ENCODE measurements at places on chromosomes 1 and 21.

GRCh38 chr1:206885341-206886060, 11.7 kb upstream of the IL24 start:
- no peak for DNase-seq

DNA sequence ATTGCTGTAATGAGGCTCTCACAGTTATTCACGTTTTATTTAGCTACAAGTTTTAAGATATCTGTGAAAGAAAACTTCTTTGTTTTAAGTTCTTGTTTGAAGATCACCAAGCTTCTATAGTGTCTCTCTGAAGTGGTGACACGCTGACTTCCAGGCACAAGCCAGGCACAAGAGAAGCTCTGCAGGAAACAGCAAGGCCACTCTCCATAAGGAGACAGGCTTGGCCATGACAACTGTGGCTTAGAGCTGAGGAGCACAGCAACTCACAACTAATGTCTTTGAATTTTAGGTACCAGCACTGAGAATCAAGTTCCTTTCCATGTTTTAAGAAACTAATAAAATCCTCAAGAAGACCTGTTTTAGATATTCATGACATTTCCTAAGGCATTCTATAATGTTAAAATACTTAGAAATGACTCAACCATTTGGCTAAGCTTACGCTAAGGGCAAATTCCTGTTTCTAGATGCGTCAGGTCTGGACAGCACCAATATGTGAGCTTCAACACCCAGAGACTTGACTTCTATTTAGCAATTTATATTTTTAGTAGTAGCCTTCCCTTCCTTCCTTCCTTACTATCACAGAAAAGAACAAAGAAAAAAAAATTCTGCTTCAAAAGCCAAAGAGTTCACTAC, 40.2 kb downstream of the APP start:
- DNase-seq: no peak

DNA sequence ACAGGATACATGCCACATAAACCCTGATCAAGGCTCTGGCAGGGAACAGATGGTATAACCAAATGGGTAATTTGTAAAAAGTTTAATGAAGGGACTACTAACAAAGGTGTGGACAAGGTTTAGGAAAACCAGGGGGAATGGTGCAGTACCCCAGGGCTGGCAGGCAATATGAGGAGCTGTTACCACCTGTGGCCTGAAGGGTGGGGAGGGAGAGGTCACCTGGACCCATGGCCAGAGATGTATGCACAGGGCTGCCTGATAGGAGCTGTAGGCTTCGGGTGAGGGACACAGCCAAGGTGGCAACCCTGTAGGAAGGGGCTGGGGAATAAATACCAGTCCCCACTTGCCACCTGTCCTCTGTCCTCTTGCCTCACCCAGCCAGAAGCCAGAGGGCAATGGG, 51.4 kb upstream of the ID3 start:
- DNase-seq: no peak

DNA sequence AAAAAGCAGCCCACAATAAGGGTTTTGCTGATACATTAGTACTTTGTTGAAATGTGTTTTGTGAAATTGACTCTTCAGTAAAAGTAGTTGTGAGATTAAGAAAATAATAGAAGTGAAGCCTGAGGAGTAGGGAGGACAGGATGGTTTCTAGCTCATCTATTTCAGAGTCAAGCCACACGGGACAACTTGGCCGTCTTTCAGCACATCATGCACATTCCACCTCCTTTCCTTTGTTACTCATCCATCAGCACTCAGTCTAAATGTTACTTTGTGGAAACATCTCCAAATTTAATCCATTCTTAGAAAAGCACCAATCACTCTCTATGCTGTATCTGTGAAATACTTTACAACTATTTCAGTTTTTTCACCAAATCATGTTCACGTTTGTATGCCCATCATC, 223.3 kb downstream of the FGGY start:
- DNase-seq: no peak

DNA sequence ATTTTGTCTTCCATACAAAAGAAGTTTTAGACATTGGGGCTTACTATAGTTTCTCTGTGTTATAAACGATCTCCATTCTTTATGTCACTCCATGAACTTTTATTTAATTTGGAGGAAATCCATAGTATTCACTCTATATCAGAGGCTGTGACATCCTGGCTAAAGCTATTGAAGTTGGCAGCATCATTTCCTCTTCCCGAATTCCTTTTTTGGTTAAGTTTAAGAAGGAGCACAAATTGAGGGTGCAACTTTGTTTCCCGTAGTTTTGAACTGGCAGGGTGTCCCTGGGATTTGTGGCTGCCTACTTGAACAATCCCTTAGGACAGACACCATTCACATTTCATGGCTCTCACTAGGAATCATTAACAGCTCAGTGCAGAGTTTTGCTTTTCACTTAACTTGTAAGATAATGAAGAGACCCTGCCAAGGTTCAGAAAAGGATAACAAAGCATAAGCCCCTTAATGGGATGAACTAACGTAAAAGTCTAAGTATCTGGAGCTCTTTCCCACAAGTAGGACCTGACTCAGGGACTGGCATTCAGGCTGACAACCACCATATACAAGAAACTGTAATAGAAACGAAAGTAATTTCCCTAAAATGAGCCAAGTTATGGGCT, 13.9 kb downstream of the S1PR1 start:
- DNase-seq: no peak

DNA sequence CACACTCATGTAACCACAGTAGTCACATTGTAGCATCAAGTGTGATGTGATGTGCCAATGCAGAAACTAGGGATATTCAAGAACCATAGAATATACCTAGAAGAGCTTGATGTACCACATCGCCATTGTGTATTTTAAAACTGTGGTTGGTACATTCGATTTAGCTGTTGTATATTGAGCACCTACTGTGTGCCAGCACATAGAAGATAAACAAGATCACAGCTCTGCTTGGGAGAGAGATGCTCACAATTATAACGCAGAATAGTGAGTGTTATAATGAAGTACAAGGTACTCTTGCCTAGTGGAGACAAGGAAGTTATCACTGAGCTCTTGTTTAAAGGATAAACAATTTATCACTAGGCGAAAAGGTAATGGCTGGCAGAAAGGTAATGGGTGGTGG, 4.7 kb downstream of the BTF3L4 start:
- no peak for DNase-seq

GRCh38 chr21:17391811-17392340, 121.0 kb upstream of the CXADR start:
- DNase-seq: no peak

- no peak for DNase-seq
These were observed at the start of gene RHBDL2 for GRCh38 chr1:38941527-38942019. Gene RHBDL2 (minus strand): TSS chr1:38941830. CDS start chr1:38919212, 22,618 bp downstream.

DNA sequence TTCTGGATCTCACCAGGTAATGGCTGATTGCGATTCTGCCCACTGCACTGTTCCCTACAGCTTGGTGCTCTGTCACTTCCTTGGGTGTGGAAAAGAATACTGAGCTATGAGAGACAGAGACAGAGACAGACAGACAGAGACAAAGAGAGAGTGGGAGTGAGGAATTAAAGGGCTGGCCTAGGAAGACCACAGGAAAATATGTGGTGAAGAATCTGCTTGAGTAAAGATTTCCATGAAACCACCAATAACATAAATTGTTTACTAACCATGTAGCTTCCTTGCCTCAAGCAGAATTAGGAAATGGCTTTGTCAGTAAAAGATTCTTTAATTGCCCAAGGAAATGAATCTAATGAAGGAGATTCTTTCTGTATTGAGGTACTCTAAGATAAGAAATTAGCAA, 54.4 kb downstream of the MPZL1 start:
- no peak for DNase-seq

GRCh38 chr1:116408803-116409720, 36.0 kb downstream of the ATP1A1 start:
- no peak for DNase-seq

- no peak for DNase-seq
These were observed 126.2 kb downstream of the RASAL2 start for GRCh38 chr1:178220094-178220493.

DNA sequence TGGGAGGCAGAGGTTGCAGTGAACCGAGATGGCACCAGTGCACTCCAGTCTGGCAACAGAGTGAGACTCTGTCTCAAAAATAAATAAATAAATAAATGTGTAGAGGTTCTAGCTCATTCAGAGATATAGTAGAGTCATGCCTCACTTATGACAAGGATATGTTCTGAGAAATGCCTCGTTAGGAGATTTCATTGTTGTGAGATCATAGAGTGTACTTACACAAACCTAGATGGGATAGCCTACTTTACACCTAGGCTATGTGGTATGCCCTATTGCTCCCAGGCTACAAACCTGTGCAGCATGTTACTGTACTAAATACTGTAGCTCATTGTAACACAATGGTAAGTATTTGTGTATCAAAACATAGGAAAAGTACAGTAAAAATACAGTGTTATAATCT, 155.3 kb upstream of the JUN start:
- no peak for DNase-seq

DNA sequence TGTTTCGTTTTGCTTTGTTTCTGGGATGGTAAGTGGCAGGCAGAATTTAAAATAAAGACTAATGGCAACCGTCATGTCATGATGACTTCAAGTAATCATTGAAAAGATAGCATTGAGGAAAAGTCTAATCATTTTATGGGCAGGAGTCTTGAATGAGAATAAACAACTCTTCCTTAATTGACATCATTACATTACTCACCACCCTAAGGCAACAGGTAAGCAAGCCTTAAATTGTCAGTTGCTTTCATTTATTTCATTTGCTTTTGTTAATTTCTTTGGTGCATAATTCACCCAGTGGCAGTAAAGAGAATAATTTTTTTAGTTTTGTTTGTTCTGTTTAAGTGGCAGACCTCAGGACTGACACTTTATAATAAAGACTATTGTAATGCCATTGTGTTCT, 669.0 kb downstream of the RWDD3 start:
- no peak for DNase-seq

- no peak for DNase-seq
These were observed 671.9 kb upstream of the USP24 start for GRCh38 chr1:55886856-55887712.

GRCh38 chr1:214842856-214843255, 239.7 kb upstream of the KCNK2 start:
- DNase-seq: no peak

DNA sequence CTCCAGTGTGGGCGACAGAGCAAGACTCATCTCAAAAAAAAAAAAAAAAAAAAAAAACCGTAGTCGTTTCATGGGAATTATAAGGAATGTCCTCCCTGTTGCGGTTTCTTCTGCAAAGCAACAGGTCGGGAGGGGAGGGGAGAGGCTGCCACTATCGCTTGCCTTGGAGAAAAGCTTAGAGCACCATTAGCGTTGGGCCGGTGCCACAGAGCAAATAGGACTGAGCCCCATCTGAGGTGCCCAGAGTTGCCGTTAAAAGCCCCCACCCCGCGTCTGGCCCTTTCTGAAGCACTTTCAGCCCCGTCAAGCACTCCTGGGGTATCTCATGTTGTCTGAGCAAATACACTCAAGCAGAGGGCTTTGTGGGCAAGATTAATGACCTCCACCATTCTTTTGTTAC, 2.2 kb downstream of the RIPPLY3 start:
- no peak for DNase-seq

- no peak for DNase-seq
These were observed 16.8 kb downstream of the LRP8 start for GRCh38 chr1:53310847-53311681.

DNA sequence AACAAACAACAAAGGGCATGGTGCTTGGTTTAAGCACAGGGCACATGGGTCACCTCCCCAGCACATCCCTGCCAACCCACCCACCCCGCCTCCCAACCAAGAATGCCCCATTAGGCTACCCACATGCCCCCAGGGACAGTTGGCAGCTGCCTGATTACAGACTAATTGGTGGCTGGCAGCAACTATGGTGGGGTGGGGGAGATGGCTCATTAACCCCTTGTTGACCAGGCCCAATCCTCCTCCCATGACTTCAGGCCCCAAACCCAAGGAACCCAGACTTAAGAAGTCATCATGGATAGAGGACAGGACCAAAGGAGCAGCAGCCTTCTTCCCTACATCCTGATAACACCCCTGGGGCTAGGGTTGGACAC, 1.3 kb downstream of the RIMS3 start:
- DNase-seq: no peak

DNA sequence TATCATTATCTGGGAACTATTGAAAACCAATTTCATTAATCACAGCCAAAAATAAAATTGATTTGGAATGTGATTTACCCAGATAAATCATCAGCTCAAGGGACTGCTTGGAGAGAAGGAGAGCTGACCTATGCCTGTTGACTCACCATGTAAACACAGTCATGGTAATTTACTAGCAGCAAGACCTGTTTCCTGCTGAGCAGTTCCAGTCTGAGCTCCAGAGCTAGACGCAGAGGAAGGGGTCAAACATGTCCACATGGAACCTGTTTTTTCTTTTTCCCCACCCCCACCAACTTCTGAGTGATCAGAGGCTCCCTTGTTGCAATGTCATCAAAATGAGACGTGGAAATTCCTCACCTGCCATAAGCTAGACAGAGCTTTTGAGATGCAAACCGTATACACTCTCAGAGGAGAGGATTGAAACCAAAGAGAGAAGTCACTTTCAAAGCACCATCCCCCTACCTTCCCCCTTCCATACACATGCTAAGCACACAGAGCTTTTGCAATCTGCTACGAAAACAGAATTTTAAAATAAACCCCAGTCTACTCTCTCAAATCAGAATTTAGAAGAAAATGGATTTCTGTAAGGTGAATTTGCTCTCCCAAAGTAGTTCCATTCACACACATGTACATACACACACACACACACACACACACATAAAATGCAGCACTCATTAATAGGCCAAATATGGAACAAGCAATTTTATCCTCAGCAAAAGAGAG, 55.9 kb upstream of the PTGFRN start:
- DNase-seq: no peak

DNA sequence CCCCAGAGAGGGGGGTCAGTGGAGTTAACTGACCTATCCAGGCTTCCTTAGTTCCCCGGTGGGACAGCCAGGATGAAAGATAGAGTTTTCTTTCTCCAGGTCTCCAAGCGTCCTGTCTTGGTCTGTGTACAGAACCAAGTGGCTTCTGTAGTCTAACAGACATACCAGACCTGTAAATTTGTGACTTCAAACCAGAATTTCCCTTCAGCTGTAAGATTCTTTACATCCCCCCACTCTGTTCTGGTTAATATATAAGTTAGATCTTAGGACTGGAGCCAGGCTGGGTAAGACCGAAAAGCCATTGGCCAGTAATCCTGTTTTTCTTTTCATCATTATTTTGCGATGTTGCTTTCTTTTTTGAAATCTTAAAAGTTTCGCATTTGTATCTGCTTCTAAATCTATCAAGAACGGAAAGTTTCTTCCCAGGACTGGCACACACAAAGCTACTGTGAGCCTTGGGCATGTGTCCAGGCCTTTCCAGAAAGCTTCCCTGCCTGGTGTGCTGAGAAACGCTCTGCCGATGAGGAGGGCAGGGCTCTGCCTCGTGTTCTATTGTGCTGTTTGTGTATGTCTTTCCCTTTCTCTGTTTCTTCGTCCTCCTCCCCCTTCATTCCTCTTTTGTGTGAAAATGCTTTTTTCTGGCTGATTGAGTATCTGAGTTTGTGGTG, 72.3 kb downstream of the RGL1 start:
- no peak for DNase-seq

DNA sequence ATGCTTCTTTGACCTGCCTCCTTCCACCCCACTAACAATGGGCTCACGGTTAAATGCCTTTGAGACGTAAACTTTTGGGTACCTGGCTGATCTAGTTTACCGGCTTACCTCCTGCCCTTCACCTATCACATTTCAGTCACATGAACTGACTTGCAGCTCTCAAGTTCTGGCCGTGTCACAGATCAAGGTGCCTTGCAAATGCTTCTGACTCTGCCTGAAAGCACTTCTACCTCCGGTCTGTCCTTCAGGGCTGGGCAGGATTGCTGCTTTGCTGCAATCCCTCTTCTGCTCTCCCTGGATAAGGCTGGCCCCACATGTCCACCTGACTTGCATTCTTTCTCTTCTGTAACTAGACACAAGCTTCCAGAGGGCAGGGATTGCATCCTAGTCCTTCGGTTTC, 69.0 kb downstream of the GRIK1 start:
- no peak for DNase-seq

- DNase-seq: no peak
These were observed 42.8 kb downstream of the SHCBP1L start for GRCh38 chr1:182910143-182910542.

Data from T-cell (primary cell).